ENCODE measurements at places on chromosomes 2 and 18.

DNA sequence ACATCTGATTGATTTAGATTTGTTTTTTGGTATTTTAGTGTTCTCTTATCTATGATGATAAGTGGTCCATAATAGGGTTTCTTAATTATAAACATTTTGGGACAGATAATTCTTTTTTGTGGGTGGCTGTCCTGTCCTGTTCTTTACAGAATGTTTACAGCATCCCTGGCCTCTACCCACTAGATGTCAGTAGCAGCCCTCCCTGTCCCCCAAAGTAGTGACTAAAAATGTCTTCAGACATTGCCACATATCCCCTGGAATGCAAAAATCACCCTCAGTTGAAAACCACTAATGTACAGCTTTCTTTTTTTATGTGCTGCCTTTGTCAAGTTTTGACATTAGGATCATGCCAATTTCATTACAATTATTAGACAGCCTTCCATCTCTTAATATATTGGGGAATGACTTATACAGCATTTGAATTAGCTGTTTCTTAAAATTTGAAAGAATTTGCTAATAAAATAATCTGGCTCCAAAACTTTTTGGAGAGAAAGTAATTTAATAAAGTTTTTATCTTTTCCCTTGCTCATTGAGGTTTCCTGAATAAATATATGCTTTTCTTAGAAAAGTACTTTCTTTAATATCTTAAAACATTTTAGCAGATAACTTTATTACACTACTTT, 19.5 kb downstream of the WIPF1 start:
- DNase-seq, result peak; percentile 51

DNA sequence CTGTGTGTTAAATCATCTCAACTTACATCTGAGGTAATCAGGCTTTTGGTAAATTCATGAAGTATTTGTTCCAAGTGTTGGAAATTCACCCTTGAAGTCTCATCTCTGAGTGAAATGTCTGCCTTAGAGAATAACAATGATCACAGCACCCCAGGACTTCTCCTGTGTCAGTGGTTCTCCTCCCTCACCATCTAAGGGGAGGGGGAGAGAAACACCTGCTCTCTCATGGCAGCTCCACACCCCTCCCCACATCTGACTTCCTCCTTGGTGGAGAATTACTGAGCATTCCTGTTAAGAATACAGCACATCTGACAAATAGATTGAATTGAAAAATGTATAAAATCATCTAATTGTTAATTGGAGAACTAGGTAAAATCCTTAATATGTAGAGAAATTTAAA, 532.1 kb downstream of the RNF144A start:
- DNase-seq, result no peak

- no peak for DNase-seq
Observed at GRCh38 chr2:104854498-104855220, 744 bp downstream of the POU3F3 start.

- DNase-seq, result no peak
Observed at GRCh38 chr18:40569605-40570004, 1385.4 kb upstream of the PIK3C3 start.

GRCh38 chr2:191051825-191052778, 38.1 kb upstream of the STAT1 start:
- peak; percentile 58 for DNase-seq

DNA sequence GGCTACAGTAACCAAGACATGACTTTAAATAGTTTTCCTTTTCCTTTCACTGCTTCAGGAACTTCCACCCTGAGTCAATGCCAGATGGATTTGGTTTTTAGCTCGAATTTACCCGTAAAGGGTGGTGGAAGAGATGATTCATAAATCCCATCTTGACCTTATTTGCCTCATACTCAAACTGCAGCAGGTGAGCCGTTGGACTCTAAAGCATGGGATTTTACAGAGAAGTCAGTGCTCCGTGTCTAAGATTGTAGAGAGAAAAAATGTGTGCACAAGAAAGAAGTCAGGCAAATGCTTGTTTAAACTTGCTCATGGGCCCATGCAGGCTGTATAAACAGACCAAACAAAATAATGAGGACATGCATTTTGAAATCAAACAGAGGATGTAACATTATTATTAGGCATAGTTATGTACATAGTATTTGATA, 369.7 kb upstream of the TRIB2 start:
- DNase-seq, result peak; percentile 97

GRCh38 chr2:62931536-62931935, 119.1 kb upstream of the OTX1 start:
- peak; percentile 27 for DNase-seq

DNA sequence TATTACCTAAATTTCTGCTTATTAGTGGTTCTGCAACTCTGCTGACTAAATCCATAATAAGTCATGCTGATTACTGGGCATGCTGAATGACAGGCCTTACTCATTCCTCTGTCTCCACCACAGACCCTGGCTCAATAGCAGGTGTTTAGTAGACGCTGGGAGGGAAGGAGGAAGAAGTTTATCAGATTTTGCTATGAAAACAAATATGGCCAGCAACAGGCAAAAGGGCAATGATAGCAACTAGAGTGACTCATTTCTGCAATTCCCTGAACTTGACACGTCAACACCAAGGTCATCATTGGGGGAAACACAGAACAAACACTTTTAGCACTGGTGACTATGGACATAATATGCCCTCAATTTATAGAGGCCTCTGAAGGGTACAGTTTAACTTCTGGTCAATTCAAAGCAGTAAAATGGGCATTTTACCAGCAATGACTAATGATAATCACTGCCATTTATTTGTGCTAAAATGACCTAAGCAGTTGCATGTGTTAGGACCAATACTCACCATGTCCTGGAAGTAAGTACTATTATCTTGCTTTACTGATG, 35.2 kb downstream of the TMEM163 start:
- peak; percentile 69 for DNase-seq

GRCh38 chr2:188314314-188315054, 22.8 kb downstream of the GULP1 start:
- DNase-seq, result no peak

DNA sequence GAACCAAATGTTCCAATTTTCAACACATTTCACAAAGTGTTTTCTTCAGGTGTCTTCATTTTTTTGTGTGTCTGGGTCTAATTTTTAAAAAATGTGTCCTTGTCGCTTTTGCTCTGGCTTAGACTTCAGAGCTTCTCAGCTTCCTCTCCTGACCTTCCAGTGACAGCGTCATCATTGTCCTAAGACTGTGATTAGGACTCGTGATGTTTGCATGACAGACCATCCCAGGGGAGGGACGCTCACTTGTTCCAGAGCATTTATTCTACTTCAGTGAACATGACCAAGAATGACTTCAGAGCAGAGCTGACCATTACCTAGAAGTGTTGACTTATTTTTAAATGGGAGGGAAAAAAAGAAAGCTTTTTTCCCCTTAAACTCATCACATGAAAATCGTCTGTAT, 591.9 kb downstream of the IRS1 start:
- DNase-seq, result no peak

- no peak for DNase-seq
Observed at GRCh38 chr2:124437811-124438210, 412.7 kb downstream of the CNTNAP5 start.

- DNase-seq, result no peak
Observed at GRCh38 chr2:201122276-201122675, 6.3 kb downstream of the CFLAR start.

DNA sequence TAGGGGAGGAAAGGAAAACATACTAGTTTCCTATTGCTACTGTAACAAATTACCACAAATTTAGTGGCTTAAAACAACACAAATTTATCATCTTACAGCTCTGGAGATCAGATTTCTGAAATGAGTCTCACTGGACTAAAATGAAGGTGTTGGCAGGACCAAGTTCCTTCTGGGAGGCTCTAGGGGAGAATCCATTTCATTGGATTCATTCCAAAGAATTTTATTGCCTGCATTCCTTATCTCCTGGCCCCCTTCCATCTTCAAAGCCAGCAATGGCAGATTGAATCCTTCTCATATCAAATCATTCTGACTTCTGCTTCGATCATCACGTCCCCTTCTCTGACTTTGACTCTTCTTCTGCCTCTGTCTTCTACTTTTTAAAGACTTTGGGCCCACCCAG, 250.9 kb downstream of the IRS1 start:
- DNase-seq, result no peak

DNA sequence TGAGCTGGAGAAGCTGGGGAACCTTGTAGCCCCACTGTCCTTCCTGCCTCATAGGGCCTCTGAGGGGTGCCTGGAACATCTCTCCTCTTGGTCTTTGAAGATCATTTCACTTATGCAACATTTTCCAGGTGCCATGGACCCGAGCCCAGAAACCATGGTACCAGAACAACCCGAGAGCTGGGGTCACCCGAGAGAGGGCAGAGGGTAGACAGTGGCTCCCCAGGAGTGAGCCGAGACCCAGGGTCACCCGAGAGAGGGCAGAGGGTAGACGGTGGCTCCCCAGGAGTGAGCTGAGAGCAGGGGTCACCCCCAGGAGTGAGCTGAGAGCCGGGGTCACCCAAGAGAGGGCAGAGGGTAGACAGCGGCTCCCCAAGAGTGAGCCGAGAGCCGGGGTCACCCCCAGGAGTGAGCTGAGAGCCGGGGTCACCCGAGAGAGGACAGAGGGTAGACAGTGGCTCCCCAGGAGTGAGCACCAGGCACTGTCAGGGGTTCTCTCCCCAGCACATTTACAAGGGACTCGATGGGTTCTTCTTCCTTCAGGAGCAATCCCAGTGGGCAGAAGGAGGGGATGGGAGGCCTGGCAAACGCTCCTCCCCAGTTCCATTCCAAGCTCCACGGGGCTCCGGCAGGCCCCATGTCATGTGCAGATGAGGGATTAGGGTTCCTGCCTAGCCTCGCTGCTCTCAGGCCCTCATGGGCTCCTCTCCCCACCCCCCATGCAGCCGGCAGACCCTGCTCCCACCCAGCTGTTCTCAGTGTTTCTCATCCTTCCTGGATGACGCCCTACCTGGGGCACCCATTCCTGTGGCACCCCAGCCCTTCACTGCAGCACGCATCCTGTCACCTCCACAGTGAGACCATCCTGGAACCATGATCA, 163.5 kb downstream of the RTP5 start:
- no peak for DNase-seq

- DNase-seq, result no peak
Observed at GRCh38 chr2:43464590-43464989, 131.2 kb downstream of the THADA start.

- DNase-seq, result no peak
Observed at GRCh38 chr18:74414953-74415515, 42.1 kb downstream of the DIPK1C start.

- DNase-seq, result no peak
Observed at GRCh38 chr2:17271416-17271815, 246.8 kb downstream of the RAD51AP2 start.
